ENCODE measurements at places on chromosomes 6 and 20. TPM values are rescaled to one million over a fixed set of nuclear protein-coding genes. Genes with fewer than 3 reads are reported as not detected.

PLA2G7 gene
- not detected for total RNA-seq

TREML1 gene
- not detected for total RNA-seq

GRCh38 chr6:162090734-162091133 lies 636.8 kb downstream of the PRKN start:
- peaks cover 4% of the 10 kb centered on the region for H3K4me1 ChIP-seq
- H3K4me3 ChIP-seq, result no peak overlapping the region

CDYL gene
- 56.8 TPM for total RNA-seq

DNA sequence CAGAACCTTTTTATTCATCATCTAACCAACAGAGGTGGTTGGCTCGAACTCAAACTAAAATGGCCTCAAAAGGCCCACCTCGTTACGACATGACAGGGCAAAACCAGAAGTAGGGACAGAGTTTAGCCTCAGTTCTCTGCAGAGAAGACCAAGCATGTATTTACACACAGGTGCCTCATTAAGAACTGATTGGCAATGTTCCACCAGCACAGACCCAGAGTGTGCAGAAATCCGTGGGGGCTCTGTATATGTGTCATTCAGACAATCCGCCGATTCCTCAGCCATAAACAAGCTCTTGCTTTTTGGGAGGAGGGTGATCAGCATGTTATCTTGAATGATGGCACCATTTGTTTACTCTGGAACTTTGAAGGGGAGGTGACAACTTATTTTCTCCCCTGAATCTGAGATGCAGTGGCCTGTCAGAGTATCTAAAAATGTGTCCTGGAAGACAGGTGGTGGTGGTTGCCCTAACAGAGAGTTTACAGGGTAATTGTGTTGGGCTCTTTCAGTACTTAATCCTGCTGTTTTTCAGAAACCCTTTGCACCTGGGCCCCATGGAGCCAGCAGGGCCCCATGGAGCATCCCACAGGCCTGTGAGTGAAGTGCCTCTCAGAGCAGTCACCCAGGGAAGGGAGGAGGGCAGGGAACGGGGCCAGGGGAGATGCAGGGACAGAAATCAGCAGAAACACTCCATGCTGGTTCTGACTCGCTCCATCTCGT lies 29.1 kb upstream of the C20orf203 start:
- no peak overlapping the region for H3K27ac ChIP-seq
- no peak for DNase-seq
- no peaks in the 10 kb centered on the region for H3K27me3 ChIP-seq
- H3K4me3 ChIP-seq, result no peak overlapping the region
- H3K4me1 ChIP-seq, result no peaks in the 10 kb centered on the region

- no peaks in the 10 kb centered on the region for H3K27me3 ChIP-seq
- H3K36me3 ChIP-seq, result no peaks in the 10 kb centered on the region
- no peak for DNase-seq
- no peak overlapping the region for H3K27ac ChIP-seq
- no peak overlapping the region for H3K4me3 ChIP-seq
Observed at GRCh38 chr6:161743509-161744178, 469.8 kb upstream of the AGPAT4 start.

GRCh38 chr20:56893226-56893917 lies 264.3 kb downstream of the TFAP2C start:
- H3K27ac ChIP-seq, result no peak overlapping the region
- H3K27me3 ChIP-seq, result no peaks in the 10 kb centered on the region
- H3K4me1 ChIP-seq, result no peaks in the 10 kb centered on the region
- DNase-seq, result no peak
- H3K4me3 ChIP-seq, result no peak overlapping the region

GRCh38 chr6:21804941-21805610 lies 211.5 kb downstream of the SOX4 start:
- H3K4me1 ChIP-seq, result no peaks in the 10 kb centered on the region
- H3K36me3 ChIP-seq, result no peaks in the 10 kb centered on the region
- H3K4me3 ChIP-seq, result no peak overlapping the region
- no peak for DNase-seq
- H3K27ac ChIP-seq, result no peak overlapping the region
- H3K27me3 ChIP-seq, result no peaks in the 10 kb centered on the region

VSX1 gene
- not detected for total RNA-seq

RIMS1 gene
- total RNA-seq, result not detected

DNA sequence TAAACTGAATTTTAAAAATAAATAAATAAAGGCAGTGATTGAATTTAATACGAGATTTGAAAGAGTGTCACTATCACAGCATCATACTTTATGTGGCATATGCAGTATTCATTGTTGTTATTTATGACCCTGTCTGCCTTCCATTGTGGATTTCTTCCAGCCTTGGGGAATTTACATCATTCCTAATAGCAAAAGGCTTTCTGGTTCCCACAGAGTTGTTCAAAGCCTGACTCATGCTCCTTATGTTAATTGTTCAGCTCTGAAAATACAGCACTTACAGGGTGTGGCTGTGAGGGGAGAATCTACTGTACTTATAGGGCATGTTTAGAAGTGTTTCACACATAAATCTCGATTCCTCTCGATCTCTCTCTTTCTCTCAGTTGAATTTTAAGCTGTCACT lies 54.4 kb downstream of the JAG1 start:
- peaks cover 11% of the 10 kb centered on the region for H3K36me3 ChIP-seq
- peaks cover 18% of the 10 kb centered on the region for H3K4me1 ChIP-seq
- H3K4me3 ChIP-seq, result peak overlapping the region; percentile 13
- DNase-seq, result peak; percentile 92
- peak overlapping the region; percentile 90 for H3K27ac ChIP-seq

DNA sequence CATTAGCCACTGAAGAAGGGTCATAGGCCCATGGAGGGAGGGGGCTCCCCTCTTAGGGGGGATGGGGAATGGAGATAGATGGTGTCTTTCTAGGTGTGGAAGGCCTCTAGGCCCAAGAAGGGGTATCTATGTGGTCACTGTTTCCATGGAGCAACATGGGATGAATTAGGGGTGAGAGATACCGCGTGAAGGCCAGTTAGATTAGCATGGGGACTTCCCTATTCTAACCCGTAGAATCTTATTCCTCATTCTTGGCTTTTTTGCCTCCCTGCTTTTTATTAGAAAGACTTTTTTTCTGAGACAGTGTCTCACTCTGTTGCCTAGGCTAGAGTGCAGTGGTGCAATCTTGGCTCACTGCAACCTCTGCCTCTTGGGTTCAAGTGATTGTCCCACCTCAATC lies 3.2 kb downstream of the RAB44 start:
- peaks cover 13% of the 10 kb centered on the region for H3K4me1 ChIP-seq
- no peak for DNase-seq
- H3K4me3 ChIP-seq, result no peak overlapping the region
- no peak overlapping the region for H3K27ac ChIP-seq
- no peaks in the 10 kb centered on the region for H3K36me3 ChIP-seq

DNA sequence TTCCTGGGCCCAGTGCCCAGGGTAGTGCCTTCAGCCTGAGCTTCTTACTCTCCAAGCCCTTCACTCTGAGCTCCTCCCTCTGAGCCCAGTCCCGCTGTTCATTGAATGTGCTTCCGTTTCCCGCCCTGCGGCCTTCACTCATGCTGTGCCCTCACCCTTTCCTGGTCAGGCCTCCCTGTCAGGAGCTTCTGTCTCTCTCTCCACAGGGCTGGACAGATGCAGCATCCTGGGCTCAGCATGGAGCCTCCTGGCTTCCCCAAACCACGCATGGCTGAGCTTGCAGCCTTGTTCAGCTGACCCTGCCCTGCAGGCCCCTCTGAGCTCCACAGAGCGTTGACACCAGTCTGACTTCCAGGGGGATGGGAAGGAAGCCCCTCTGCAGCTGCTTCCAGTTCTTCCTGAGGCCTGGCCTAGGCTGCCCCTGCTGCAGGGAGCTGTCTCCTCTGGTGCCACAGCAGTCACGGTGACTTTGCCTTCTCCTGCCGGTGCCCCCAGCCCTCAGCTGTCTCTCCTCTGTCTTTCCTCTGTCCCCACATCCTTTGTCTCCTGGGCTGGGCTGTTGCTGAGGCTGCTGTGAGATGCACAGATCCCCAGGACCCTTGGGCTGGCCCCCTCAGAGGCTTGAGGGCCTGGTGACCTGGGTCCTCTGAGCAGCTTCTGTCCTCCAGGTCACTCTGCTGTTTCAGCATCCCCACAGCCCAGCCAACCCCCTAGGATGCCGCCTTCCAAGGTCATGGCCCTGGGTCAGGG lies 7.9 kb upstream of the MYT1 start:
- H3K36me3 ChIP-seq, result peaks cover 7% of the 10 kb centered on the region
- H3K27ac ChIP-seq, result no peak overlapping the region
- DNase-seq, result no peak
- peaks cover 6% of the 10 kb centered on the region for H3K4me1 ChIP-seq

DNA sequence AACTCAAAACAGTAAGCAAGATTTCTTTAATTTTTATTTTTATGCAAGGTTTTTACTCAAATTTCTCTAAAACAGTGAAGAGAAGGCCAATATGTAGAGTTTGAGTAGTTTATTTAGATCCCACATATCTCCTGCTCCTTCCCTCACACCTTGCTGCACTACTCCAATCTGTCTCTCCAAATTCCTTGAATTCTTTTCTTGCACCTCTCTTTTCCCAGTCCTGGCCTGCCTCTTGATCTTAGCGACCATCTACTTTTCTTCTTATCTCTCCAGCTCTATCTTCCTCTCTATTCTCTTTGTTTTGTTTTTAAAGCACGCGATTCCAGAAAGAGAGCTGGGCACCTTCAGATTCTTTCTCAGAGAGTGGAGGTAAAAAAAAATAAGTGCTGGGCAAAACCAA lies 86.7 kb upstream of the KCNQ5 start:
- H3K36me3 ChIP-seq, result no peaks in the 10 kb centered on the region
- H3K27me3 ChIP-seq, result peaks cover 20% of the 10 kb centered on the region
- no peak overlapping the region for H3K27ac ChIP-seq
- H3K4me1 ChIP-seq, result no peaks in the 10 kb centered on the region

DNA sequence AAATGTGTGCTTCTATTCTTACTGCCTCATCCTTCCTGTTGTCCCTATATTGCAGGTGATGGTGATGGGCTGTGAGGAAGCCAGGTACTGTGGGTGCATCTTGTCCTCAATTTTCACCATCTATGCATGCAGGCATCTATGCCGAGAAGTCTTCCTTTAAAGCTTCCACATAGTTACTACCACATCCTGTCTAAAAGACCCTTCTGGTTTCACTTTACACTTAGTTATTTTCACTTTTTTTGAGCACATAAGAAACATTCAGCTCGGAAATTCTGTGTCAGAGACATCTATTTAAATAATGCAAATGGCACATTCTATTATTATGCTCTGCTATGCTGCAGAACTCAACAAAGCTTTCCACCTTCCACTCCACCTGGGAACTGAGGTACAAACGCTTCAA lies 28.2 kb upstream of the FABP7 start:
- H3K27me3 ChIP-seq, result no peaks in the 10 kb centered on the region
- no peak overlapping the region for H3K27ac ChIP-seq
- H3K36me3 ChIP-seq, result no peaks in the 10 kb centered on the region

SOX12 gene
- 17.2 TPM for total RNA-seq

PRDM1 gene
- 12.6 TPM for total RNA-seq

GRCh38 chr6:44850312-44850711 lies 462.8 kb downstream of the CDC5L start:
- peaks cover 7% of the 10 kb centered on the region for H3K4me1 ChIP-seq
- H3K27ac ChIP-seq, result no peak overlapping the region
- DNase-seq, result no peak
- no peaks in the 10 kb centered on the region for H3K27me3 ChIP-seq
- no peak overlapping the region for H3K4me3 ChIP-seq

DNA sequence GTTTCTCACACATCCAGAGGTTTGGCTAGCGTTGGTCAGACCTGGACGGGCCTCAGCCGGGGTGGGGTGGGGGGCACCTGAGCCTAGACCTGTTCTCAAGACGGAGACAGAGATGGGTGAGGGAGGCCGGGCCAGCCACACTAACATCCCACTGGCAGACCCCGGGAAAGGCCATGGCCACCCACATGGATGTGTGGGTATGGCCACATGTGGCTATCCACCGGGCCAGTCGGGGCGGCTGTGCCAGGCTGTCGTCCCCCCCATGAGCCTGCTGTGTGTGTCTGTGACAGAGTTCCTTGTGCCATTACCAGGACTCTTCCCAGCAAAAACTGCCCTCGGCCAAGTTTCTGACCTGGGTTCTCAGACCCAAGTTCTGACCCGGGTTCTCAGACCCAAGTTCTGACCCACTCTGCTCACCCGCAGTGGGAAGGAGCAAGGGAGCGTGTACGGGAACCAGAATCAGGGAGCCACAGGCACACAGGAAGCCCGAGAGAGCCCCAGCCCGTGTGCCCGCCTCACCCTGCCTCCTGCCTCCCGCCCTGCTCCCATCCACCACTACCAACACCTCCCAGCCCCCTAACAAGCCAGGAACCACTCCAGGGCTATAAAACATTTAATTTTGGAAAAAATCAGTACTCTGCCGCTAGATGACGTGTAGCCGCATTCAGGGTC lies 255.5 kb downstream of the TAF4 start:
- DNase-seq, result no peak
- no peak overlapping the region for H3K4me3 ChIP-seq
- H3K27ac ChIP-seq, result no peak overlapping the region
- H3K27me3 ChIP-seq, result no peaks in the 10 kb centered on the region

DNA sequence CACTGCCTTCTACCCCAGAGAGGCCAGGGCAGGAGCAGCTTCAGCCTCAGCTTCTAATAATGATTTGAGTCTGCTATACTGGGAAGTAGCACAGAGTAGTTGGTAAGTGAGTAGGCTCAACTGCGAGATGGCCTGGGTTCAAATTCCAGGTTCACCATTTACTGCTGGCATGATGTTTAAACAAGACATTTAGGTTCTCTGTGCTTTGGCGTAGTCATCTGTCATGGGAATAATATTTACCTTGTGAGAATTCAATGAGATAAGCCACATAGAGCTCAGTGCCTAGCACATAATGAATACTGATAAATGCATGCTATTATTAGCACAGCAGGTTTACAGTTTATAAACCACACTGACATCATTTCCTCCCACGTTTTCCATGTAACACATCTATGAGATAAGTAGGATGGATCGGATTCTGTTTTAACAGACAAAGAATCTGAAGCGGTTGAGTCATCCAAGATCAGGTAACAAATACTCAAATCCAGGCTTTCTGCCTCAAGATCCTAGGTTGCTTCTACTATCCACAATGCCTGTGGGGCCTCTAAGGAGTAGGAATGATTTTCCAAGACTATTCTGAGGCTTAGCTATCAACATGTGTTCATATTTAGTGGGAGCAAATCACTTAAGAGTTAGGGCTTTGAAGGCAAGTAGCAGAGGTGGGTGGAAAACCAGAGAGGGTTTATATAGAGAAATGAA lies 72.9 kb upstream of the DTNBP1 start:
- H3K36me3 ChIP-seq, result no peaks in the 10 kb centered on the region
- DNase-seq, result no peak
- peaks cover 20% of the 10 kb centered on the region for H3K27me3 ChIP-seq
- H3K4me1 ChIP-seq, result no peaks in the 10 kb centered on the region
- no peak overlapping the region for H3K4me3 ChIP-seq
- no peak overlapping the region for H3K27ac ChIP-seq

NKAPL gene
- total RNA-seq, result not detected

TRAM2 gene
- total RNA-seq, result 10.1 TPM

Measured in MCF 10A (cell line).